Heart right ventricle (tissue), 16 donors: ENCODE measurements at places on chromosomes 5 and 9. TPM values are rescaled to one million over a fixed set of nuclear protein-coding genes. Genes with fewer than 3 reads are reported as not detected.

DNA sequence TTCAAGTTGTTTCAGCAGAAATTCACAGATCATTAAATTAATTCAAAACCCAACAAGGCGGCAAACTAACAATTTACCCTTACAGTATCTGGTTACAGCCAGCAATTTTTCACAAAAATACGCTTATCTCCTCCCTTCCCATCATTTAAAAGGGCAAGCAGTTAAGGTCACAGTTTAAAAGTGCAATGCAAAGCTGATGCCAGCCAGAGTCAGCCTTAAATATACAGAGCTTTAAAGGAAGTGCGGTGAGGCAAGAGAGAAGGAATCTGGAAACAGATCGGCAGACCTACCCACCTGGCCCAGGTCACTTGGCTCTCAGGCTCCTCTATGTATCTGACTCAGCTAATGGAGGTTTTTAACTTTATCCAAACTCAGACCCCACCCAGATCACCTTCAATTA lies 31.0 kb downstream of the EPB41L4A start:
- DNase-seq: no peak

ZBTB43 gene
- total RNA-seq: 45.7 TPM

LRRC19 gene
- not detected for total RNA-seq

ARPC5L gene
- total RNA-seq: 43.4 TPM

DNA sequence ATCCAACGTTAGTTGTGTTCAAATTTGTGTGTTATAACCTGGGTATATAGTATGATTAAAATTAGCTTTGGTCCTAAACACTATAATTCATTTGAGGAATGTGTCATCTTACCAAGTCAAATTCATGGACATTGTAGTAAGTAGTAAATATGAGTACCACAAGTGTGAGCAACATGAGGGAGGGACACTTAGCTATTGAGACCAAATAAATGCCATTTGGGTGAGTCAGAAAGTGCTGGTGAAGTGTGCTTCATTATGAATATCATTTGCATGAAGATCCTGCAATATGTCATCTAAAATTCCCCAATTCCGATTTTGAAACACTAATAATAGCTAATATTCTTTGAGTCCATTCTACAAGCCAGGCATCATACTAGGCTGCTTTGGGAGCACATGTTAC lies 336.7 kb upstream of the KIF2A start:
- no peak for DNase-seq

PCDHA1 gene
- total RNA-seq: not detected

DNA sequence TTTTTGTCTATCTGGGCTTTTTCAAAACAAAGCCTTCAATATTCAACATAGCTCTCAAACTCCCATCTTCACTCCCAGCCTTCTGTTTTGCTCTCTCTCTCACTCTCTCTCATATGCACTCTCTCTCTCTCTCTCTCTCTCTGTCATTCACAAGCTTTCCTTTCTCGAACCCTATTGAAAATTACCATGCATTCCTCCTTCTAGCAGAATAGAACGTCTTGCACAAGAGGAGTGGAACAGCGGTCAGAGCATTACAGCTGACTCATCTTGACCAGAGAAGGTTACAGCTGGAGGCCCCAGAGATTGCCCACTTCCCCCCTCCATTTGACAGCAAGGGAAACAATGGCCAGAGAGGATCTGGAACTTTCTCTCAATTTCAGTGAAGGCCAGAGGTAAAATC lies 51.0 kb upstream of the LIFR start:
- DNase-seq: no peak

PCDHGA7 gene
- 7.1 TPM for total RNA-seq

DNA sequence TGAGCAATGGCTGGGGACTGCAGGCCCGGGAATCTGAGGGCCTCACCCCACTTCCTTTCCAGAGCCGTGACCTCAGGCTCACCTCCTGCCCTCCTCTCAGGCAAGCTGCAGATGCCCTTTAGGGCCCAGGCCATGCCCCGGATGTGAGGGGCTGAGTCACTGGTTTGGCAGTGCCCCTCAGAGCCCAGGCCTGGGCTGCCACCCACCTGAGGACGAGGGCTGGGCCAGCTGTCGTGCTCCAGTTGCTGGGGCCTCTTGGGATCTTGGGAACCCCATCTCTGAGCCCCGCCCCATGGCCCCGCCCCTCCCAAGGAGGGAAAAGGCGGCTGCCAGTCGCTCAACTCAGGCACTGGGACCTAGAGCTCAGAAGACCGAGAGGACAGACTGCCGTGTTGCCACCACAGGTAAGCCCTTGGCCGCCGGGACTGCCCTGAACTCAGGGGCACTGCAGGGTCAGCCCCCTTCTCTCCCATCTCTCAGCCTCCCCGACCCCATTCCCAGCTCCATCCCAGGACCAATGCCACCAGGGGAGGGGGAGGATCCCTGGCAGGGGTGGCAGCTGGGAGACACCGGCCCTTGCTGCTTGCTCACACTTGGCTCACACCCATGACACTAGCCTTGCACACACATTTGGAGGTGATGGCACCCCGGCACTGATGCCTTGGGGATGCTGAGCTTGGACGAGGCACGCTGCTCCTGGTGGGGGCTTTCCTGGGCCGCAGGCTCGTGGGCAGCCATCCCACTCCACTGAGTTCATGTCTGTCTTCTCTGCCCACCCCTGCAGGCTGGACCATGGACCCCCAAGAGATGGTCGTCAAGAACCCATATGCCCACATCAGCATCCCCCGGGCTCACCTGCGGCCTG lies at the start of gene CYSRT1:
TSS of gene CYSRT1 (plus strand) at position 345 of the 865 bp plus-strand sequence. CDS start at position 793, 448 bp downstream.
- DNase-seq: no peak
